ENCODE measurements at places on chromosomes 5 and 9.

GRCh38 chr9:5500441-5501235 is 9.7 kb upstream of the PDCD1LG2 start:
- no peak for DNase-seq

DNA sequence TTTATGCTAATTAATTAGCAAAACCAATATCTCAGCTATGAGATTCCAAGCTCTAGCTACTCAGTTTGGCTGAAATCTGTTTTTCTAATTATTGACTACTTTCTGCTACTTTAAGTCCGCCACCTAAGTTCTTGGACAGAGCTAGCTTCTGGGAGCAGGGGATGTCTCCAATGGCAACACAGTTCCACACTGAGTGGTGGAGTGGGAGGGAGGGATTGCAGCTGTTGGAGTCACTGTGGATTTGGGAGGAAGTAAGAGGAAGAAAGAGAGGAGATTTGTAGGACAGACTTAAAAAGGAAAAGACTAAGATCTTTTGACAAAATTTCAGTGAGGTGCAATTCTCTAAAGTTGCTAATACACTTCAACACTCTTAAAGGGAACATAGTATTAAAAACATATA is 450.8 kb downstream of the NFIB start:
- DNase-seq: no peak

- no peak for DNase-seq
Measured at GRCh38 chr5:90174236-90174635, 235.3 kb downstream of the CETN3 start.

GRCh38 chr5:135206862-135207261 is 172.8 kb upstream of the PITX1 start:
- no peak for DNase-seq

GRCh38 chr9:134224567-134225093 is 60.3 kb upstream of the RNU6ATAC start:
- no peak for DNase-seq

GRCh38 chr9:76898786-76899185 is 7.1 kb downstream of the PRUNE2 start:
- DNase-seq: no peak

- DNase-seq: no peak
Measured at GRCh38 chr5:136222580-136223235, 29.7 kb upstream of the SMIM32 start.

DNA sequence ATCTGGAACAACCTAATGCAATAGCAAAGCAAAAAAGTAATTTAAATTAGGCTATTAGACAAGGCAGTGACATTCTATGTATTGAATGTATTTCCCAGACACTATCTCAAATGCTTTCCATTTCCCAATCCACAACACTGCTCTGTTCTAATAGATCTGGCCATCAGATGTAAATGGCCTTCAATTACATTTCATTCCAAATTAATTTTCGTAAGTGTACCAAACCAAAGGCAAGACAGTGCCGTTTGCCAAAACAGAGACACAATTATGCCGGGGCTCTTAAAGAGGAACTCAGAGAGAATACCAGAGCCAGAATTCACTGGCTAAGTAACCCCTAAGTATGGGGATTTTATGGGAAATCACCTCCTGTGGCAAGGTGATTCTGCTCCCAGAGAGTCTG is 63.1 kb downstream of the GNAQ start:
- DNase-seq: no peak

- DNase-seq: no peak
Measured at GRCh38 chr5:94613583-94613982, 4.8 kb downstream of the KIAA0825 start.

- no peak for DNase-seq
Measured at GRCh38 chr9:33044677-33045282, 19.7 kb downstream of the DNAJA1 start.

- no peak for DNase-seq
Measured at GRCh38 chr5:158606233-158606632, 493.5 kb downstream of the EBF1 start.

DNA sequence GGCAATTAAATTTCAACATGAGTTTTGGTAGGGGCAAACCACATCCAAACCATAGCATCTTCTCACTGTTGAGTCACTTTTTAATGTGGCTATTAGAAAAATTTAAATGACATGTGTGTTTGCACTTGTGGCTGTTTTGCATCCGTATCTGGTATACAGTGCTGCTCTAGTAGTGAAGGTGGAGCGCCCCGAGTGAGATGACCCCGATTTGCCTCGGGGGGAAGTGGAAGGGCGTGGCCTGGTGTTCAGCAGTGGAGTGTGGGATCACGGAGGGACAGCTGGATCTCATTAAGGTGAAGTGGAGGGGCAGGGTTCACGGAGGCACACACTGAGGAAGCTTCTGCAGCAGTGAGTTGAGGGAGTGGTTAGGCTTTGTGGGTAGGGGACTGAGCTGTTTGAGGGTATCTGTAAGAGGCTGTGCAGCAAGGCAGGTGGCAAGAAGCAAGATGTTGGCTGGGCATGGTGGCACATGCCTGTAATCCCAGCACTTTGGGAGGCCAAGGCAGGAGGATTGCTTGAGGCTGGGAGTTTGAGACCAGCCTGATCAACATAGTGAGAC is 6.2 kb upstream of the GMCL2 start:
- DNase-seq: no peak

DNA sequence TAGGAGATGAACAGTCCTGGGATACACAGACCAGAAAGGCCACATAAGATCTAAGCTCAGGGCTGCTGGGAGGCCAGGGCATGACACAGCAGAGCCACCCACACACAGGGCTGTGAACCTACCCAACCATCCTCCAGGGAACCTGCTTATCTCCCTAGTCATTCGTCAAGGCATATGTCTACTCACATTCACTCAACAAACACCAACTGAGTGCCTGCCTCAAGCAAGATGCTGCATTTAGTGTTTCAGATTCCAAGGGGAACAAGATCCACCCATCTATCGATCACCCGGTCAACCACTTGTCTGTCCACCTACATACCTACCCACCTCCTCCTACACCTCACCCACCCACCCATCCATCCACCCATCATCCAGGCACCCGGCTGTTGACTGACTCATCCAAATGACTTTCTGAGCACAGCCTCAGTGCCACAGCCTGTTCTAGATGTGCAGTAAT is 1.9 kb downstream of the DPM2 start:
- DNase-seq: no peak

DNA sequence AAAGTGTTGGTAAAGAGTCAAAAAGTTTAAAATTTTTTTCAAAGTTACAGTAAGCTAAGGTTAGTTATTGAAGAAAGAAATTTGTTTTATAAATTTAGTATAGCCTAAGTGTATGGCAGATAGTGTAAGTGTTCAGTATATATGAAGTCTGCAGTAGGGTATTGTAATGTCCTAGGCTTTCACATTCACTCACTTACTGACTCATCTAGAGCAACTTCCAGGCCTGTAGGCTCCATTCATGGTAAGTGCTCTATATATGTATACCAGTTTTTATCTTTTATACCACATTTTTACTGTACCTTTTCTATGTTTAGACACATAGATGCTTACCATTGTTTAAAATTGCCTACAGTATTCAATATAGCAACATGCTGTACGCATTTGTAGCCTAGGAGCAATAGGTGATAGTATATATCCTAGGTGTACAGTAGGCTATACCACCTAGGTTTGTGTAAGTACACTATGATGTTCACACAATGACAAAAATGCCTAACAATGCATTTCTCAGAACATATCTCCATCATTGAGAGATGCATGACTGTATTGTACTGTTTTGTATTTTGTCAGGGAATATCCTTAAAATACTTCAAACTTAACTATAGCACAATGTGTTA is 38.5 kb downstream of the CYSTM1 start:
- DNase-seq: no peak

DNA sequence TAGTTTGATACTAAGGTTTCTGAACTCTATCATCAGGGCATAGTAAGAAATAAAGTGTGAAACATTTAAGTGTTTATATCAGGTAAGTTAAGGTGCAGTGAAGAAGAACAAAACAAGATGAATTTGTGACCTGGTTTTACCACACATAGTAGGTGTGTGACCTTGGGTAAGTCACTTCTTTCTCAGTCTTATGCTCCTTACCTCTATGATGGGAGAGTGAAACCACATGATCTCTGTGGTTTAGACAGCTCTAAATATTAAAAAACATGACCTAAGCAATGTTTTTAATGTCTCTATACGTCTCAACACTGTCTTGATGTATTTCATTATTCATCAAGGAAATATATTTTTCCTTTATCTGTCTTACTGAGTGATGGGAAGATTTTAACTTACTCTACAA is 629.6 kb upstream of the DMAC1 start:
- no peak for DNase-seq

DNA sequence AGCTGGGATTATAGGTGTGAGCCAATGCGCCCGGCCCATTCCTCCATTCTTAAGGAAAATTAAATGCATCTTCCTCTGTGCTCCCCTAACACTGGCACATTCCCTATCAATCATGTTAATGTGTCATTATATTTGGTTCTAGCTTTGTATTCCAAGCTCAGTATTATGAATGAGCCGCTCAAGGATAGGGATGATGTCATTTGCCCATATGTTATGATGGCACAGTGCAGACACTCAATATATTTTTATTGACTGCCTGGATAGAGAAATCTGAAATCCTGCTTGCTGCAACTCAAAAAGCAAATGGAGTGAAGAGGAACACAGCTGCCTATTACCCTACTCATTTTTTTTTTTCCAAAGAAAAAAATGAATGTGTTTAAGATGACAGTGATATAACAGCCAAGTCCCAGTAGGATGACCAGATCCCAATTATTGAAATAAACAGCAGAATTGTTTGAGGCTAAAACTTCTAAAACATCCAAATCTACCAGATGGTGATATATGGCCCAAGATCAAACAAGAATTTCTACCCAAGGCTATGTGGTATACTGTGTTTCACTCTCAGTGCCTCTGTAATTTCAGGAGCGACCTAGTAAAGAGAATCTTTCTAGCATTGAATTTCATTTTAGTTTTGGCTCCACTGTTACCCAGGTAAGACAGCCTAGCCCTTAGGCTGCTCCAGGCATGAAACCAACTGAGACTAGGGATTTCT is 16.3 kb downstream of the SUSD1 start:
- no peak for DNase-seq

DNA sequence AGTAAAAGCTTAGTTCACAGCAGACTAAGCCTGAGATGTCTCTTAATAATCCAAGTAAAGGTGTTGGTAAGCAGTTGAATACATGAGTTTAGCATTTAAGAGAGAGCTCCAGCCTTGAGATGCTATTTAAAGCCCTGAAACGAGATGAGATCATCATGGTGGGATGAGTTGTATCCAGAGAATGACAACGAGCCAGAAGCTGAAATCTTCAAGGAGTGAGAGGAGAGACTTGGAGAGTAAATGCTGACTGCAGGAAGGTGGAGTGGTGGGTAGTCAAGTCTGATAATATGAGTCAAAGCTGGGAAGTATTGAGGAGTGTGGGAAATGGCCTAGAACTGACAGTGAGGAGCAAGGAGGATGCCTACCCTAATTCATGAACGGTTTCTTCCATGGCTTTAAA is 53.7 kb downstream of the PLAC8L1 start:
- no peak for DNase-seq

DNA sequence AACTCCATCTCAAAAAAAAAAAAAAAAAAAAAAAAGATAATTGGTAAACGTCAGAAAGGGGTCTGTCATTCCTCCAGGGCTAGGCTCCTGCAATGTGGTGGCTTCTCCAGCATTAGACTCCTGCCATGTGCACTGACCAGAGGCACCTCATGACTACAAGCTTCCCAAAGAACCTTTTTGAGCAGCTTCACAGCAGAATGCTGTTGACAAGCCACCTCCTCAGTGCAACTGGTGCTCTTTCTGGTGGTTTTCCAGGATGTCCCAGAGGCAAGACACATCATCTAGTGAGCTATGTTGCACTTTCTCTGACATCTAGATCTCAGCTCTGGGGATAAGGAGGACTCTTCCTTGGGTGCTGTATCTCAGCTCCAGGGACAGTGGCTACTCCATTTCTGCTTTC is 11.6 kb downstream of the RPL37 start:
- no peak for DNase-seq

GRCh38 chr9:120914953-120915352 is 11.6 kb downstream of the TRAF1 start:
- no peak for DNase-seq

GRCh38 chr5:142363619-142363963 is 38.8 kb upstream of the SPRY4 start:
- DNase-seq: no peak

DNA sequence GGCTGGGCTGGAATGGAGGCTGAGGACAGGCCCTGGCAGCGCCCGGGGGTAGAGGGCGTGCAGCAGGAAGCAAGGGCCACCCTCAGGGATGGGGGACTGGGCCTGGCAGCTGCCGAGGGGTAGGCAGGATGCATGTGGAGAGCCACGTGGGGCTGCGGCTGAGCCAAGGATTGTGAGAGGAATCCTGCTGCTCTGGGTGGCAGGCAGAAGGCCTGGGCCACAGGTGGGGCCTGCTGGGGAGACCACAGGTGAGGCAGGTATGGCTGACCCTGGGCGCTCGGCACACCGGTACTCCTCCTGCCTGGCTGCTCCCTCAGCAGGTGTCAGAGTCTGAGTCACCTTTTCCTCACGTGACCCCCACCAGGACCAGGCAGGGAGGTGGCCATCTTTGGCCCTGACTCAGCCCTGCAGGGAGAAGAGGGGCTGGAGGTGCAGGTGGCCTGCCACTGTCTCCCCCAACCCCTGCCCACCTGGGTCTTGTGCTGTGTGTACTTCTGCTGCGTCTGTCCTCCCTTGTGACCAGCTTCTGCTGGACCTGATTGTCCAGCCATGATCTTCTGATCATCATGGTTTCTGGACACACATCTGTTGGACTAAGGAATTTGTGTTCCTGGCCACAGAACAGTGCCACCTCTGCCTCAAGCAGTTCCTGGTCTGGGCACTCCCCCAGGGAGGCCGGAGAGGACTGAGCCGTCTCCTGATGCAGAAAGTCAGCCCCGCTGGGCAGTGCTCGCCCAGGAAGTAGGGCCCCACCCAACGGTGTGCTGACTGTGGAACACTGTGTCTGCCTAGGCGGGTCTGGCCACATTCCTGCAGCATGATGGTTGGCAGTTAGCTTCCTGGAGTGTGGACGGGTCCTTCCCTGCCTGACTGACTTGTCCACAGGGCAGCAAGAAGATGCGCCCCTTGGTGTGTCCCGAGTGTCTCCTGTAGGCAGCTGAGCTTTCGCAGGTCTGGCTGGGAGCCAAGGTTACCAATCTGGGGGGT is 6.4 kb downstream of the ARRDC1 start:
- no peak for DNase-seq

DNA sequence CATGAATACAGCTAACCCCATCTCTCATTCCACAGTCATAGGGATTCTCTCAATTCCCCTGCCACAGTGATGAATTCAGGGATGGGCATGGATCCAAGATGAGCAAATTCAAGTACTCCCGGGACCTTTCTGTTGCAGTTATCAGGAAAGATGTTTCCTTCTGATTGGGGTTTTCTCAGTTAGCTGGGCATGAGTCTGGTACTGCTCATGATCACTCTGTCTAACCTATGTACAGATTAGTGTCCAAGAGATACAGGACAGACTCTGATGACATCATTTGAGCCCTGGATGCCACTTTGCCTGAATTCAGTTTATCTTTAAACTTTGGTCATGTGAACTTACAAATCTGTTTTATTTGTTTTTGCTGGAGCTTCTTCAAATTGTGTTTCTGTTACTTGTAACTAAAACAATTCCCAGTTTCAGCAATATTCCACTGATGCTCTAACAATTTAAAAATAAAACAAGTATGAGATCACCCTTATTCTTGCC is 257.7 kb upstream of the KLF9 start:
- no peak for DNase-seq
